ENCODE measurements at places on chromosomes 12 and 14. TPM values are rescaled to one million over a fixed set of nuclear protein-coding genes. Genes with fewer than 3 reads are reported as not detected.

The MORN3 gene
- 0.34 TPM for polyA plus RNA-seq

DNA sequence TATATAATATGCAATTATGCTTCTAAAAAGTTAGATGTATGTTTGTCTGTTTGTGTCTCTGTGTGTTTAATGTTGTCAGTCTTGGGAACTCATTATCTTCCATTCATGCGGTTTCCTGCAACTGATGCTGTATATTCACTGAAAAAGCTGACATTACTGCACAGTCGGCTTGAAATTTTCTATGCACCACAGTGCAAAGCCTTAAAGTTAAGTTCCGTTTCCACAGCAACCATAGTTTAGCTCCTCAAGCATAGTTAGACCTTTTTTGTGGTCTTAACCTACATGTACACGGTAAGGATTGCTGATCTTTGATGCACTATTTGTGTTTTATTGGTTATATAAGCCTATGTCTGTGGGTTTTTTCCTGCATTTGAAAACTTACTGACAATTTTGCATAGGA lies 309.4 kb downstream of the KCNC2 start:
- DNase-seq: no peak

DNA sequence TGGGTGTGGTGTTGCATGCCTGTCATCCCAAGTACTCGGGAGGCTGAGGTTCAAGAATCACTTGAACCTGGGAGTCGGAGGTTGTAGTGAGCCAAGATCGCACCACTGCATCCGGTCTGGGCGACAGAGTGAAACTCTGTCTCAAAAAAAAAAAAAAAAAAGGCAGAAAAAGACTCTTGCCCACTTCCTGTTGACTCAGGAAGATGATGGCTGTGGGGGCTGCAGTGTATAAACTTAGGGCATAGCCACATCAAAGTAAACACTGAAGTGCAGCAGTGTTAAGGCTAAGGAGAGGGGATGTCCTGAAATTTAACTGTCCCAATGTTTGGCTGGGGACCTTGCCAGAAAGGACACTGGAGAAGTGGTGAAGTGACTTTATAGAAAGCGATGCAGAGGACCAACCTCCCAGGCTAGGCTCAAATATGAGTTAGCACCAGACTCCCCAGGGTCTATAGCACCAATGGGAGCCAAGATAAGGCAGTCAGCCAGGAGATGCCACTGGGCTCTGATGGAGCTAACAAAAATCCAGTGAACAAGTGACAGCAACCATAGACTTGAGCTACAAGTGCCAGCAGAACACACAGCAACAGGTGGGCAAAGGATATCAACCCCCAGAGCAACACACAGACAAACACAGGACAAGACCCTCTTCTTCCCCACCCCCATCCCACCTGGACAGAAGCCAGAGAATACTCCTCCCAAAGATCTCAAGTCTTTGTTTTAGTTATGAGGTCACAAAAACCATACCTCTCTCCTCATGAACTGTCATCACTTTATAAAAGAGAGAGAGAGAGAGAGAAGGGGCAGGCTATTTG lies 28.0 kb downstream of the NELL2 start:
- DNase-seq: no peak

DNA sequence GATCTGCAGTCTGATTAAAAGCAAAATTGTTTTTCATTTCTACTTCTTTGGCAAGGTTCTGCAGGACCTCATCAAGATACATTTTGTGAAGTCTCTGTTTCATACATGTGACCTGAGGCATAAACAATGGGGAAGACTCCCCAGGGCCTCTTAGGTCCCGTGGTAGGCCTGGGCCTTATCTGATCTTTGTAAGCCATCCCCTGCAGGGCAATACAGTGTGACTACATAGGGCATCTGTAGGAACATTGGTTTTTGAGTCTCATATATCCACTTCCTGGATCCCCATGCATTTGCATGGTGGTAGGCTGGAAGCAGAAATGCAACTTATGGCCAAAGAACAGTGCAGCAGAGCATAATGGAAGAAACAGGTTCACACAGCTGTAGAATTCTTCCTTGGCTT lies 6.0 kb downstream of the FAR2 start:
- no peak for DNase-seq

GRCh38 chr12:120332523-120332922 lies 4.9 kb upstream of the PLA2G1B start:
- DNase-seq: no peak

- DNase-seq: no peak
These were observed 173.2 kb downstream of the CAND1 start for GRCh38 chr12:67442347-67442841.

GRCh38 chr12:113471619-113472171 lies at the start of gene LHX5:
Gene LHX5, minus strand, starts transcription at chr12:113471871. Its CDS starts 373 bp downstream, at chr12:113471498.
- DNase-seq: no peak

GRCh38 chr14:77161011-77161410 lies 19.4 kb upstream of the ZDHHC22 start:
- DNase-seq: no peak

The CEBPE gene
- polyA plus RNA-seq: 0.11 TPM

The C12orf56 gene
- 1.2 TPM for polyA plus RNA-seq

The AMN gene
- 0.16 TPM for polyA plus RNA-seq

DNA sequence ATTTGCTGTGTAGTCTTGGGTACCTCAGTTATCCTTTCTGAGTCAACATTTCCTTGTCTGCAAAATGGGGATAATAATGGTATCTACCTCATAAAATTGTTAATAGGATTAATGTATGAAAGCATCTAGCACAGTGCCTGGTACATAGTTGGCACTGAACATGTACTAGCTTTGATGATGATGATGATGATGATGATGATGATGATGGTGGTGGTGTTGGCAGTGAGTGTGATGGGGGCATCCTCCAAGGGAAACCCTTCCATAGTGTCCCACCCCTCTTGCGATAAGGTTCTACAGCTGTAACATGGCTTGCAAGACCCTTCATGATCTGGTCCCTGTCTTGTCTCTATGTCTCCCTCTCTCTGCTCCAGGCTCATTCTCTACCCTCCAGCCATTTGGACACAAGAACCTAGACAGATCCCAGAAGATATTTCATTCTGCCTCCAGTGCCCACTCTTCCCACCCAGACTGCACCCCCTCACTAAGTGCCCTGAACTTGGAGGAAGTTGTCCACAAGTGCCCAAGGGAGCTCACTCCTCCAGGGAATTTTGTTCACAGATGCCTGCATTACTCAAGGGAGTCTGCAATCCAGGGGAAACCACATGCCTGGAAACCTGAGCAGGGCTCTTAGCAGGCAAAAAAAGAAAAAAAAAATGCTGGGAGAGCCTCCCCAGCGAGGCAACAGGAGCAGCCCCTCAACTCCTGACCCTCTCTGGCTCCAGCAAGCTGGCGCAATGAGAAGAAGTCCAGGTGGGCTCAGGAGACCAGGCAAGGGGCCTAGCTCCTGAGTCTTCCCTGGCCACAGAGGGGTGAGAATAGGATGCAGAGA lies 10.1 kb upstream of the BDKRB1 start:
- DNase-seq: no peak

The FITM1 gene
- polyA plus RNA-seq: 164 TPM

The CD4 gene
- polyA plus RNA-seq: 5.6 TPM

The TBX3 gene
- 33.8 TPM for polyA plus RNA-seq

The GLIPR1L1 gene
- 0.20 TPM for polyA plus RNA-seq

DNA sequence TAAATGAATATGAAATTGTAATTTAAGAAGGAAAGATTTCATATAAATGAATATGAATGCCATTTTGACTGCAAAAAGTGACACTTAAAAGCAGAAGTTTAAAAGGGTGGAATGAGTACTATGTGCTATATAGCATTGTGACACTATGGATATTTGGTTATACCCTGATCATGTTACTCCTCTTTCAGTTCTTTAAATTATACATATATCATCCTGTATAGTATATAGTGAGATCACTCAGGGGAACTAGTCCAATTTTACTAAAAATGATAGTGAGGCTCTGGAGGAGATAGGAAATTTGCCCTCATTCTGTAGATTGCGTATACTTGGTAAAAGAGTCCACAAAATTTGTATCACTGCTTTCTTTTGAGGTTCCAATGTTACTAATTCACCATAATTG lies 155.7 kb upstream of the BTG1 start:
- no peak for DNase-seq

The CHGA gene
- not detected for polyA plus RNA-seq

- DNase-seq: no peak
These were observed 1.5 kb upstream of the ZNF641 start for GRCh38 chr12:48352157-48352760.

DNA sequence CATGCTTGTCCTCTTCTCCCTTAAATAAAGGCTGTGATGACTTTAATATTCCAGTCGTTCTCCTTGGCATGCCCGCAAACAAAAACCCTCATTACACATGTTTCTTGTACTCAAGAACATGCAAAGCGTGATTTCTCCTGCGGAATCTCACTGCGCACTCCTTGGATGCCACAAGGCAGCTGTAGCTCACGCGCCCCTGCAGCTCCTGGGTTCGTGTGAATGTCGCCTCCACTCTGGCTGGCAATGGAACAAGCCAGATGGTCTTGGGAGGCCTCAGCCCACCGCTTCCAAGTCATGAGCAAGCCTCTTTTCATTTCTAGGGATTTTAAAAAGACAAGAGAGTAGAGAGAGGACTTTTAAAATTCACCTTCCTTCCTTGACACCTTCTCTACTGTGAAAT lies 403.8 kb downstream of the PCNX1 start:
- DNase-seq: no peak

The MYO1A gene
- polyA plus RNA-seq: 0.23 TPM

DNA sequence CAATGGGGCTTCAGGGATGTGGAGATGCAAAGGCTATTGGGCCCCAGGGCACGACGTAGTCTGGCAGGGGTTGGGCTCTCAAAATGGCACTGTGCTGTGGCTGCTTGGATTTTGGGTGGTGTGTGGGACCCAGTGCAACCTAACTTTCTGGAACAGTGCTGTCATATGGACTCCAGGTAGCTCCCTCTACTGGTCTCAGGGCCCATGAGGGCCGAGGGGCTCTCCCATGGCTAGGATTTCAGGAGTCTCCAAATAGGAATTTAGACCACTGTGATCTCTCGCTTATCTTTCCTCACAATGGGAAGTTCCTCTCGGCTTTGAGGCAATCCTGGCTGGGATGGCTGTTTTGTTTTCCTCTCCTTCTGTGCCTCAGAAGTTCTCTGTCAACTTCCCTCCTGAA lies 68.2 kb upstream of the MUCL1 start:
- no peak for DNase-seq

- DNase-seq: no peak
These were observed 266.4 kb downstream of the AKAP6 start for GRCh38 chr14:32595497-32595896.

- no peak for DNase-seq
These were observed at the start of gene YBX3 for GRCh38 chr12:10722905-10723746. Gene YBX3, minus strand, starts transcription at chr12:10723323. Its CDS starts 212 bp downstream, at chr12:10723111.

The FOXA1 gene
- polyA plus RNA-seq: not detected

The CPSF6 gene
- 52.4 TPM for polyA plus RNA-seq

The MIPOL1 gene
- 4.8 TPM for polyA plus RNA-seq

DNA sequence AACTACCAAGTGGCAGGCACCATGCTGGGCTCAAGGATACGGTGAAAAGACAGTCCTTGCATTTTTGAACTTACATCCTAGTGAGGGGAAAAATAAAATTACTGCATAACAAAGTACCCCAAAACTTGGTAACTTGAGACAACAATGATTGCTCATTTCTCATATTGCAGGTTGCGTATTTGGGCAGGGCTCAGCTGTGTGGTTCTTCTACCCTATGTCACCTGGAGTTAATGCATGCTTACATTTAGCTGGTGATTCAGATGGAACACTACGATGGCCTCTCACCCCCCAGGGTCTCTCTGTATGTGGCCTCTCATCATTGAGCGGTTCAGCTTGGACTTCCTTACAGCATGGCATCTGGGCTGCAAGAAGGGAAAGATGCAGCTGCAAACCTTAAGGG lies 60.7 kb upstream of the RBM19 start:
- DNase-seq: no peak
